ENCODE measurements at places on chromosomes 2 and 18.

- no peak for DNase-seq
Measured at GRCh38 chr2:95043300-95044093, 18.0 kb downstream of the MAL start.

- no peak for DNase-seq
Measured at GRCh38 chr2:224801360-224801759, 85.2 kb upstream of the CCDC195 start.

GRCh38 chr2:15773846-15774245 is 166.5 kb upstream of the MYCN start:
- DNase-seq, result no peak

- DNase-seq, result no peak
Measured at GRCh38 chr2:41199334-41199733, 747.4 kb upstream of the SLC8A1 start.

- DNase-seq, result no peak
Measured at GRCh38 chr18:12747530-12748315, 44.9 kb downstream of the PSMG2 start.

- DNase-seq, result no peak
Measured at GRCh38 chr2:11482473-11483035, 16.6 kb upstream of the E2F6 start.

GRCh38 chr18:74896390-74896991 is 298.8 kb downstream of the ZNF407 start:
- no peak for DNase-seq

DNA sequence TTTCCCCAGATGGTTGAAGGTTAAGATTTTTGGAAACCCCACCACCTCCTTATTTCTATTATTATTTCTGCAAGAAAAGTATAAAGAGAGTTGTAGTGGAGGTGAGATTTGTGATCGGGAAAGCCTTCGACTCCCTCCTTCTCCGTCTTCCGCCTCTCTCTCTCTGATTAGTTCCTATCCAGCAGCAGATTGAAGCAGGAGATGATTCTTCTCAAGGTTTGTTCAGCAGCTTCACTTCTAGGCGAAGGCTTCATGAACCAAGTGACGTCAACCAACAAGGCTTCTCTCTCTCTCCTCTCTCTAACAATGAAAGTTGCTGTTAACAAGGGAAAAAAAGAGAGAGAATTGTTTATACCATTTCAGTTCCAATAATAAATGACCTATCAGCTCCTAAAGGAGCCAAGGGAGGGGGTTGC is at the start of gene BAZ2B:
Gene BAZ2B (minus strand): TSS at position 263 of the 416 bp plus-strand sequence. CDS start 137,829 bp downstream, outside the sequence.
- no peak for DNase-seq

DNA sequence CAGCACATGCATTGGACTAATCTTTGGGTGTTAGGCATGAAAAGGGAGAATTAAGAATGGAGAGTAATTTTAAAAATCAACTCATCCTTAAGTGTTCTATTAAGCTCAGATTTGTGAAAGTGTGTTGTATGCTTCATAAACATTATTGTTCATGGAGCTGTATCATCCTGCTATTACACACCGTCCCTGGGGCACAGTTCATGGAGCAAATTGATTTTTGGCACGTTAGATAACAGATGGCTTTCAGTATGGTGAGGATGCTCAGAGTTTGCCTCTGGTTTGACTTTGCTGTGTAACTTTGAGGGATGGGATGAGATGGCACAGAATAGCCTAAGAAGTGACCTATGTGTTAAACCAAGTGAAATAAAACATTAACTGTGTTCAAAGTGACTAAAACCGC is 97.1 kb downstream of the MGAT5 start:
- no peak for DNase-seq

DNA sequence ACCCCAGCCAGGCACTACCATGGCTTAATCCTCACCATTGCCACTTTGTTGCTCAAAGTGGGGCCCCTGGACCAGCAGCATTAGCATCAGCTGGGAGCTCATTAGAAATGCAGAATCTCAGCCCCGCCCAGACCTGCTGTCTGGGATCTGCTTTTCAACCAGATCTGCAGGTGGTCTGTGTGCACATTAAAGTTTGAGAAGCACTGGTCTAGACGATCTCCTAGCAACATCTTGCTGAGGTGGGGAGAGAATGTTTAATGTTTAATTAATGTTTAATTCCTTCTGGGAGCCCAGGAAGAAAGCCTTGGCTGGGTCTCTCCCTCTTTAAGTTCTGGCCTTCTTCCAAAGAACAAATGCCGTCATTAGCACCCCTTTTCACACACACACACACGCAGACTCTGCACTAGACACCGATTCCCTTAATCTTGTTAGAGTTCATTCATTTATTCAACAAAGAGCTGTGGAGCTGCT is 53.7 kb downstream of the EDAR start:
- no peak for DNase-seq

- DNase-seq, result no peak
Measured at GRCh38 chr18:63040788-63041410, 278.7 kb downstream of the BCL2 start.

- no peak for DNase-seq
Measured at GRCh38 chr2:187453078-187453641, 5.1 kb upstream of the CALCRL start.

DNA sequence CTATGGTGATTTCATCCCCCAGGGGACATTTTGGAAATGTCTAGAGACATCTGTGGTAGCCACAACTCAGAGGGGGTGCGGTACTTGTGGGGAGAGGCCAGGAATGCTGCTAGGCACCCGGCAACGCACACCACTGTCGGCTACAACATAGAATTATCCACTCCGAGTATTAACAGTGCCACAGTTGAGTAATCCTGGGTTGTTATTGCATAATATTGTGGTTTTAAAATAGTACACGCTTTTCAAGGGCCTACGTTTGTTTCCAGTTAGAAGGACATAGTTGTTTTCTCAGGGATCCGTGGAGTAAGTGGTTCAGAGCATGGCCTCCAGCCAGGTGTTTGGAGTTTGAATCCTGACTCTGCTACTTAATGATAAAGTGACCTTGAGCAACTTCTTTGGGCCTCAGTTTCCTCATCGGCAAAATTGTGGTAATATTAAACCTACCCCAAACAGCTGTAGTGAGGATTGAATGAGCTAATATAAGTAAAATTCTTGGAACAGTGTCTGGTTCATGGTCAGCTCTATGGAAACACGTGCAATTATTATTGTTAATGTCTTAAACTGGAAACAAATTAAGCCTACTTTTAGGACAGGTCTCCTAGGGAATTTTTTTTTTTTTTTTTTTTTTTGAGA is 24.5 kb downstream of the CYP27A1 start:
- DNase-seq, result no peak

- DNase-seq, result no peak
Measured at GRCh38 chr18:76588601-76589226, 93.7 kb upstream of the ZNF516 start.

- DNase-seq, result no peak
Measured at GRCh38 chr2:2845806-2846315, 514.8 kb upstream of the MYT1L start.

DNA sequence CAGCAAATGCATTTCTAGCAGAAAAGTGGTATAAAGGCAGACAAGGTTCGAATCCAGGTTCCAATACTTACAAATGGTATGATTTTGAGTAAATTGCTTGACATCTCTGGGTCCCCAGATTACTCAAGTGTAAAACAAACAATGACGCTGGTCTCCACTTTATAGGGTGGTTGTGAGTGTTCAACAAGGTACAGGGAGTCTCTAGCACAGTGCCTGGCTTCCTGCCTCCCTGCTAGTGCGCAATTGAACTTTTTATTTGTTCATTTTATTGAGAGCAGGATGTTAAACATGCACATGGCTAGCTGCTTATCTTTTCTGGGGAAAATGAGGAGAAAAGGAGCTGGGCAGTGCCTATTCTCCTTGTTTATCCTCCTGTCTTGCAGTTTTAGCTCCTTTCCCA is 74.9 kb upstream of the MYL1 start:
- DNase-seq, result no peak

DNA sequence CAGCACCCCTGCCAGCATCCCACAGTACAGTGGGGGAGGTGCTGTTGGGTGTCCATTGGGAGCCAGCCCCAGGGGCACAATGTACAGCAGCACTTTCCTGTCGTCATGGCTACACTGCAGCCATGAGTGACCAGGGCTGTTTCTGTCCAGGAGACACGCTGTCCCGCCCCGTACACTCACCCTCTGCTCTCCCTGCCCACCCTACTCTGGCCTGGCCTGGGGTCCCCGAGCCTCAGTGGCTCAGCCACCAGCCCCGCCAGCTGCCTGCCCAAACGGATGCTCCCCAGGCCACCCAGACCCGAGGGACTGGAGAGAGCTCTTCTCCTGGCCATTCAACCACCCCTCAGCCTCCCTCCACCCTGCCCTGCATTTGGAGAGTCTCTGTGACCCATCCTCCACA is 9.3 kb downstream of the TEKT4 start:
- no peak for DNase-seq

DNA sequence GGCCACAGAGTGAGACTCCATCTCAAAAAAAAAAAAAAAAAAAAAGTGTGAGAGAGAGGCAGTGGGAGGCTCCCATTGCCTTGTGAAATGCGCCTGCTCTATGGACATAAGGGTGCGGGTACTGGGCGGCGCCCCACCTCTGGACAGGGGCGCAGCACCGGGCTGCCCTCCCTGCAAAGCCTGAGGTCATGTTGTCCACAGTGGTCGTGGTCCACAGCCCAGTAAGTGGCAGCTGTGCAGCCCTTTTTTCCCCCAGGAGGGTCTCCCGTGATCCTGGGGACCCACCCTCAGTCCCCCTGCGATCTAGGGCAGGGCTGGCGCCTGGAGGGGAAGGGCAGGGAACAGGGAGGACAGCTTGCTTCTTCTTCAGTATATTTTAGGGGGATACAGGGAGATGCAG is 37.8 kb downstream of the LPIN1 start:
- DNase-seq, result no peak

DNA sequence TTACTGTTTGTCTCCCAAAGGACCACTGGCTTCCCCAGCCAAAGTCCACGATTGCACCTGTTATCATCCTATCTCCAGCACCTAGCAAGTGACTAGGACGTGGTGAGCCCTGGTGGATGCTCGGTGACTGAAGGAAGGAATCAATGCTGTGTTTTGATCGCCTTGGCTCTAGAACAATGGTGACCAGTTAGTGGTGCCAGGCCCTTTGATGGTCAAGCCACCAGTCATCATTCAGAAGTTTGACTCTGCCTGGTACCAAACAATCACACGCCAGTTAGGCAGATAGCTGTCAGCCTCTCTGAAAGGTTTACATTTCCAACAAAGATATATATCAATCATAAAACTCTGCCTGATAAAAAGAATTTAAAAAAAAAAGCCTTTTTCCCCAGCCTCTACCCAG is 244.1 kb downstream of the SH3BP4 start:
- DNase-seq, result no peak

- no peak for DNase-seq
Measured at GRCh38 chr2:221229099-221229498, 343.0 kb downstream of the EPHA4 start.

DNA sequence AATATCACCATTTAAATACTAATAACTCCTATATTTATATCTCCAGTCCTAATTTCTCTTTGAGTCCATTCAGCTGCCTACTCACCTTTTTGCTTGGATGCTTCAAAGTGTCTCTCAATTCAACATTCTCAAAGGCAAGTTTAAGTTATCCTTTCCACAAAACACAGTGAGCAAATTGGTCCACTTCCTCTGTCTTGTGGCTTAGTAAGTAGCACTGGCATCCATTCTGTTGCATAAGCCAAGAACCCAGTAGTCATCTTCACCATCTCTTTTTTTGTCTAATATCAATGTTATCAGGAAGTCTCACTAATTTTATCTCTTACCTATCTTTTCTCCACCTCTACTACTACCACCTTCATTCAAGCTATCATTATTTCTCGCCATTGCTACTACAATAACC is 27.4 kb upstream of the IL1RL1 start:
- no peak for DNase-seq

DNA sequence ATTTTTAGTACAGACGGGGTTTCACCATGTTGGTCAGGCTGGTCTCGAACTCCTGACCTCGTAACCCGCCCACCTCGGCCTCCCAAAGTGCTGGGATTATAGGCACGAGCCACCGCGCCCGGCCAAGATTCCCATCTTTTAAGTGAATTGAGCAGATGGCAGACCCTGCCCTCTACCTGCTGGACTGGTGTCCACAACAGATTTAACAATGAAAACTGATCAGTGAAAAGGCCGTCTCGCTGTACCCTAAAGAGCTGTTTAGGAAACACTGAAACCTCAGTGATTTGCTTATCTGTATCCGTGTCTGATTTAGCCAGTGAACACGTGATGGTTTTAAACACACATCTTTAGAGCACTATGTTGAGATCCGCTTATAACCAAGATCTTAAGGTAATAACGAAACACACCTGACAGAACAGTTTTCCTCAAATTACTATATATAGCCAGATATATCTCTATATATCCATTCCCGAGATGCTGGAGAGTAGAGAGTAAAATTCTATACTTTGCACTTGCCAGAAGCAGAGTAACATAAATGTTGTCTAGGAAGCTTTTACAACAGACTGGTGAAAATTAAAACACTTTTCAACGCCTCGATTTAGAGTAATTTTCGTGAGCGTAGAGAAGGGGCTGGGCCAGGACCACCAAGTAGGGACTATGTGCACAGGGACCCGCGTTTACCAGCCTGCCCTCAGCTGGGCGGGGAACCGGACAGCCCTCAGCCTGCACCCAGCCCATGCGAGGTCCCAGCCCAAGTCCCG is 594 bp downstream of the FAM161A start:
- DNase-seq, result no peak

- no peak for DNase-seq
Measured at GRCh38 chr2:190664240-190664639, 15.4 kb downstream of the NAB1 start.

DNA sequence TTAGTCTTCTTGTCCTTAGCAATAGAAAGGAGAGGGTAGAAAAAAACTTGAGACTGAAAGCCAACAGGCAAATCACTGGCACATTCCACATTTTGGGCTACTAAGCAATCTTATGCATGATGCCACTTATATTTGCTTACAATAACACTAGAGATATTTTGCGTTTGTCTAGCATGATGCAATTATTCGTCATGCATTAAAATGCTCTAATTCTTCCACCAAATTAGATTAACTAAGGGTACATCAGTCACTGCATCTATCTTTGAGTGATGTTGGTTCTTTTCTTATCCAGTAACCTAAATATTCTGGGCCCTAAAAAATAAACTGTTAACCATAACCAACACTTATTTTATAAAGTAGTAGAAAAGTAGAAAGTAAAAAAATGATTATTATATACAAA is 1311.7 kb upstream of the CDH2 start:
- no peak for DNase-seq

- DNase-seq, result no peak
Measured at GRCh38 chr2:74457129-74457548, 1.1 kb upstream of the WBP1 start.

DNA sequence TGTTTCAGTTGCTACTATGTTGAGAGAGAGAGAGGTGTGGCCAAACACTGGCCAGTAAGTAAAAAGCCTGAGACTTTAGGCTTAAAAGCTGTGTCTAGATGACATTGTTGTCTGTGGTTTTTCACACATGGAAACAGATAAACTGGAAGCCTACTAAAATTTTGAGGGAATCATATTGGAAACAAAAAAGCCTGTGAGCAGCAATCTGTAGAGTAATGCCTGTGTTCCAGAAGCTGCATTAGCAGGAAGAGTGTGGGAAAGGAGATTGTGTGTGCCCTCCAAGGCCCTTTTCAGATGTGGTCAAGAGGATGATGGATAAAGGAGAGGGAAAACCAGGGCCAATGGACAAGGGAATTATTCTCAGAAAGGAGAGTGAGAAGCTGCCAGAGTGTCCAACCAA is 236.3 kb upstream of the SPRED2 start:
- no peak for DNase-seq

Data from activated T-cell treated with anti-CD3 and anti-CD28 coated beads for 24 hours (primary cell).